GM23338 (cell line): ENCODE measurements at places on chromosomes 6 and 20. TPM values are rescaled to one million over a fixed set of nuclear protein-coding genes. Genes with fewer than 3 reads are reported as not detected.
A peak's percentile ranks its signal among the peaks of the same experiment; 100 is the strongest.

Gene GTF3C6
- polyA plus RNA-seq = 221 and 245 TPM in 2 replicates

Gene TMEM181
- 11.9 and 12.3 TPM in 2 replicates for polyA plus RNA-seq

Gene PLCB4
- polyA plus RNA-seq = 3.5 and 6.5 TPM in 2 replicates

Gene COL9A1
- polyA plus RNA-seq = 13.8 and 16.0 TPM in 2 replicates

Gene GPX5
- 0.14 TPM in 1 of 2 replicates, not detected in the other for polyA plus RNA-seq

Gene ZNF391
- polyA plus RNA-seq = 10.8 and 11.4 TPM in 2 replicates

Gene ZNF341
- 3.6 and 4.3 TPM in 2 replicates for polyA plus RNA-seq

Gene LPIN3
- polyA plus RNA-seq = 6.1 and 6.5 TPM in 2 replicates

GRCh38 chr6:151633526-151634335, 139.9 kb downstream of the CCDC170 start:
- DNase-seq = no peak

DNA sequence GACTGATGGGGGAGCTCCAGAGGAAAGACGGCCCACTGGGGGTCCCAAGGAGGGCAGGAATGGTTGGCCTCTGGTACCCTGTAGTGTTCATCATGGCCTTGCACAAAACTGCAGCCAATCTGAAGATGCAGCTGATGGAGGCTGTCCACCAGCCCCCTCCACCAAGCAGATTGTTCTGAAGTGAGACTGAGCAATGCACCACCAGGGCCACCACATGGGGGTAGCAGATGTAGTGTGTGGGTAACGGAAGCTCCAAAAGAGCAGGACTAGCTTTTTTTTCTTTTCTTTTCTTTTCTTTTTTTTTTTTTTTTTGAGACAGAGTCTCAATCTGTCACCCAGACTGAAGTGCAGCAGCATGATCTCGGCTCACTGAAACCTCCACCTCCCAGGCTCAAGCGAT, 181.0 kb upstream of the MYLIP start:
- no peak for DNase-seq

- no peak for DNase-seq
These were observed 811.9 kb downstream of the MAFB start for GRCh38 chr20:39876976-39877635.

GRCh38 chr6:106090001-106090400, 3.9 kb downstream of the PRDM1 start:
- DNase-seq = no peak

DNA sequence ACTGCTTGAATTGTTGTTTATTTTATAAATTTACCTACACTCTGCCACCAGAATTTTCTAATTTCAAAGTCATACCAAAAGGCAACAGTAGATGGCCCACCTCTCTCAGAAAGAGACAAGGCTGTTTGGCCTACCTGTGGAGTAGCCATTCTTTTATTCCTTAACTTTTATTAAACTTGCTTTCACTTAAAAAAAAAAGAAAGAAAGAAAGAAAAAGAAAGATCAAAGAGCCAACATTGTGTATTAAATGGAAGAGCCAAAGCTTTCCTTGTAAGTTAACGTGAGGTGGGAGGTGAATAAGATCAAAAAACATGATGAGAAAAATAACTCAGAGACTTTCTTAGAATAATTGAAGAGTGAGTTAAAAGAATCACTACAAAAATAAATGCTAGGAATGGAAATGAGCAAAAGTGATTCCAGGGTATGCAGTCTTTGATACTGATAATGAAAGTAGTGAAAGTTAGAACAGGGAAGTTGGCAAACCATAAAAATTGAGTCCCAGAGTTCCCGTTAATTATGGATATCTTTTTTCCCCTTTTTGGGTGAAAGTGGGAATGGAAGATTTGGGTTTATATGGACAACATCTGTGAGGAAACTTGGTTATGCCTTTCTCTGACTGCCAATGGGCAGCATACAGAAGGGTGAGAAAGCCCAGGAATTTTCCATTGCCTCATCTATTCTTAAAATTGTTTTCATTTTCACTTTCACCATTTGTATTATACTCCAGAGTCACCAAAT, 35.9 kb upstream of the MYB start:
- DNase-seq = peak; percentile 61

- no peak for DNase-seq
These were observed 32.3 kb downstream of the SNHG17 start for GRCh38 chr20:38402816-38403215.

DNA sequence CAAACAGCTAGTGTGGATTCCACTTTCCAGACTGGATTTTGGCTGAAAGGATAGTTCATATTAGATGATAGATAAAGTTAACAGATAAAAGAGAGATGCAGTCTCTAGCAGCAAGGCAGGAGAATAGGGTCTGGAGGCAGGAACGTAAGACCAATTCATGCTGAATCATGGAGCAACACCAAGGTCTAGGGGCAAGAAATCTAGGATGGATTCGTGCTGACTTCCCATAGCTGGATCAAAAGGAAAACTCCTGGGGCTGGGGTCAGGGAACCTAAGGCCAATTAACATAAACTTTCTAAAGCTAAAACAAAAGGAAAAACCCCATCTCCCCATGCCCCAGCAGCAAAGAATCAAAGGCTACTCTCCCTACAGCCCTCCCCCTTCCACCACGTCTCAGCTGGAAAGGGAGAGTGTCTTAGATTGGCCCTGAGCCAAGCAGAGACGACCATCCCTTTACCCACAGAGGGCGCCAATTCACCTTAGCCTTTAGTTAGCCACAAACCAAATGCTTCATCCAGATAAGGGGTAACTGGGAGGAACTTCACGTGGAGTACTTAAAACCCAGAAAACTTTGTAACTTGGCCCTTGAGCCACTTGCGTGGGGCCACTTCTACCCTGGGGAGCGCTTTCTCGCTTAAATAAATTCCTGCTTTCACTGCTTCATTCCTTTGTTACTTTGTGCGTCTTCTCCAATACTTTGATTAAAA, 7.6 kb downstream of the TREM1 start:
- DNase-seq = peak; percentile 93

- DNase-seq = no peak
These were observed 49.5 kb downstream of the DLGAP4 start for GRCh38 chr20:36355469-36356171.

- no peak for DNase-seq
These were observed 188.8 kb downstream of the BACH2 start for GRCh38 chr6:90107771-90108282.

GRCh38 chr6:170266061-170266825, 24.6 kb downstream of the DLL1 start:
- no peak for DNase-seq

- DNase-seq = no peak
These were observed 140.2 kb downstream of the MMUT start for GRCh38 chr6:49322861-49323260.

GRCh38 chr6:36025260-36025931, 955 bp upstream of the SLC26A8 start:
- no peak for DNase-seq

DNA sequence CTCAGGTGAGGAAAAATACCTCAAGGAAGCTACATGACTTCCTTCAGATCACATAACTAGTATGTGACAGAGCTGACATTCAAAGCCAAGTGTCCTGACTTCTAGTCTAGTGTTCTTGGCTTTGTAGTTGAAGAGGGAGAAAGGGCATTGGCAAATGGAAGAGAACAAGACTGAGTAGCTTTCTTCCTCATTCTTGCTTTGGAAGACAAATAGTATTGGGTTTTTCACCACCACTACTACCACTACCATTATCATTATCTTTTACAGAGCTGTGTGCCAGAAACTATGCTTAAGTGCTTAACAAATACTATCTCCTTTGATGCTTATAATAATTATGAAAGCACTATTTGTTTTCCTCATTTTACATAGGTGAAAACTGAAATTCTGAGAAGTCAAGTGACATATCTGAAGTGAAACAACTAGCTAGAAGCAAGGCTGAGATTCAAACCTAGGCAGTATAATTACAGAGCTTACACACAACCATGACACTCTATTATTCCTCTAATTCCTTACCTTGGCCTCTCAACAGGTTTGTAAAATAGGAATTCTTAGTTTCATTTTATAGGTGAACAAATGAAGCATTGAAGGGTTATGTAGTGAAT, 6.8 kb downstream of the ACSS2 start:
- no peak for DNase-seq

GRCh38 chr20:4471221-4471620, 250.5 kb upstream of the PRND start:
- DNase-seq = no peak

DNA sequence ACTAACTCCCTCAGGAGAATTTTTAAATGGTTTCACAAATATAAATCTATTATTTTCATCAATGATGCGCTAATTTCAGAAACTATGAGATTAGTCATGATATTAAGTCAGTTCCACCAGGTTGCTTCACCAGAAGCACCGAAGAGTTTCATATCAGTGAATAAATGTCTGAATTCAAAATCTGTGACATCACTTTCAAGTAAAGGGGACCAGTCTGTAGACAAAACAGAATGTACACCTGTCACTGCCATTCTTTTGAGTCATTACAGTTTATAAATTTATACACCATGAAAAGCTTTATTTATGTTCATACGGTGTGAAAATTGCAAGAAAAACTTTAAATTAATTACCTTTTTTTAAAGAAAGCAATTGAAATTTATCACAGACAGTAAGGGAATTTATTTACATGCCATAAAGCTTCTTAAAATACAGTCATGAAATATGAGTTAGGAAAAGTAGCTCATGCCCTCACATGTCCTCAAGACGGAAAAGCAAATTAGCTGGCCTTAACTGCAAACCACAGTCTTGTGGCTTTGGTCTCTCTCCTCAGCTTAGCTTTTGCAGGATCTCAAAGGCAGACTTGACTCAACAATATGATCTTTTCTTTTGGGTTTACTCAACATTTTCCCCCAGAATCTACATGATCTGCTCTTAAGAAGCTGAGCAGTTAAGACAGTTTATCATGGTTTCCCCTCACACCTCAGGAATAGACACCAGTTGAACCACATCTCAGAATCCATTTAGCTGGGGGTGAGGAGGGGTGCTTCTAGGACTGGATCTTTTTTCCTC, 177.7 kb upstream of the MCHR2 start:
- no peak for DNase-seq

GRCh38 chr20:62773845-62774714, 22.2 kb upstream of the MRGBP start:
- no peak for DNase-seq

DNA sequence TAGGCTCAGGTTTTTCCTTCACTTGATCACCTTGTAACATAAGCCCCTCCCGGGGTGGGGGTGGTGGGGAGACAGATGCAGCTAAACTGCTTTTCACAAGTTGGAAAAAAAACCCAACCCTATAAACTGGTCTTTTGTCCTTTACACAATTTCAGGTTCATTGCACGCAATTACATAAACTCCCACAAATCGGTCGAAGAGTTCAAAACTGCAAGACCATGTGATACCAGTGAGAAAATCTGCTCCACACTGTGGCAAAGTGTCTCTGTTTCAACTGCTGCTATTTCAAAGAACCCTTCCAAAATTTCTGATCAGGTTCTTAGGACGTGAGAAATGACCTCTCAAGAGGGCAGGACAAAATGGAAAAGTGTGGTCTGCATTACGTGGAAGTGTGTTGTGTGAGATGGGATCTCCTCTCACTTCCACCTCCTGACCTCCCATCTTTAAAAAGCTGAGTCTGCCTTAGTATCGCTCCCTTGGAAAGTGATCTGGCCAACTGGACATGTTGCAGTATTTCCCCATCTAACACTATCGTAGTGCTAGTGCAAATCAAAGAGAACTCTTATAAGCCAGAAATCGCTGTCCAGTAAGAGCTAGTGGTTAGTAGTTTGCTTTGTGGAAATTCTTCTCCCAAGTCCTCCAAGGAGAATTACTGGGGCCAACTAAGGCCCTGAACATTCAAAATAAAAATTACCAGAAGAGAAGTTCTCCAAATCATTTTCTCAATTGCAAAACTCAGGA, 60.1 kb downstream of the PRND start:
- DNase-seq = no peak

GRCh38 chr20:24648481-24648880, 179.1 kb downstream of the SYNDIG1 start:
- no peak for DNase-seq
